ENCODE measurements at places on chromosomes 7 and 10.

DNA sequence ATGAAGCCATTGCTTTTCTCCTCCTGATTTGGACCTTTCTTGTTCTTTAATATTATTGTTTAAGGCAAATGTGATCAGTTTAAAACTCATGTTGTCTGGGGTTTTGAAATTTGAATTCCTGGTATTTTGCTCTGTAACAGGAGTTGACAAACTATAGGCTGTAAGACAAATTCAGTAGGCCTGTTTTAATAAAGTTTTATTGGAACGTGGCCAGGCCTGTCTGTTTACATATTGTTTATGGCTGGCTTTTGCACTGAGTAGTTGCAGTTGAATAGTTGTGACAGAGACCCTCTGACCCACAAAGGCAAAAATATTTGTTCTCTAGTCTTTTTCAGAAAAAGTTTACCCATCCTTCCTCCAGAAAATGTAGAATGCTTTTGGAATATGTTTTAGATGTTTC lies 29.8 kb downstream of the STARD3NL start:
- DNase-seq = no peak

- peak; percentile 26 for DNase-seq
Measured at GRCh38 chr10:33047655-33048054, 89.6 kb upstream of the ITGB1 start.

DNA sequence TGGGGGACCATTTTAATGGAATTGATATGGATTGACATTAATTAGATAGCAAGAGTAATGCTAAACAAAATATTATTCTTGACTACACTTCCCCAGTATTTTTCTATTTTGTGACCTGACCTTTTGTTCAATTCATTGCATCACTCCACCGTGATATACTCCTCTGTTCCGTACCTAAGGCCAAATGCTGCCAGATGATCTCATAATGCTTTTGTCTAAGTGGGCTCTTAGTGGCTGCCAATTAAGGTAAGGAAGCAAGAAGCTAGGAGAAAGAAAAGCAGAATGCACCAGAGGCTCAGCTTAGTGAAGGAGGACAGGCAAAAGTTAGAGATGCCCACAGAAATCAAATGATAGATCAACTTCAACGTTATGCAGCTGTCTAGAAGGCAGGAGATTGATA lies 36.4 kb downstream of the FEZF1 start:
- DNase-seq = no peak

DNA sequence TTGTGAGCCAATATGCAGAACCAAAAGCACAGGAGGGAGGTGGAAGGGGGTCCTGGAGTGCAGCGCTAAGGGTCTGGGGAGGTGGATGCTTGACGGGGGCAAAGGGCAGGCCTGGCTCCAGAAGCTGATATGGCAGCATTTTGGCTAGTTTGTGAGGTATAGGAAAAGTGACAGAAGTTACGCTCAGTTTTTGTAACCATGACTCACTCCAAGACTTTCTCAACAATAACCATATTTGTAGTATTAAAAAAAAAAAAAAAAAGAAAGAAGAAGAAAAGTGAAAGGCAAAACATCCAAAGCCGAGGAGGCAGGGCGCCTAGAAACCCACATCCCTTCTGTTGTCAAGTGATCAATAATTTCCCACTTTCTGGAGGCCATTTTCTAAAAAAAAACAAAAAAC lies 92.3 kb downstream of the RNF216 start:
- peak; percentile 82 for DNase-seq

DNA sequence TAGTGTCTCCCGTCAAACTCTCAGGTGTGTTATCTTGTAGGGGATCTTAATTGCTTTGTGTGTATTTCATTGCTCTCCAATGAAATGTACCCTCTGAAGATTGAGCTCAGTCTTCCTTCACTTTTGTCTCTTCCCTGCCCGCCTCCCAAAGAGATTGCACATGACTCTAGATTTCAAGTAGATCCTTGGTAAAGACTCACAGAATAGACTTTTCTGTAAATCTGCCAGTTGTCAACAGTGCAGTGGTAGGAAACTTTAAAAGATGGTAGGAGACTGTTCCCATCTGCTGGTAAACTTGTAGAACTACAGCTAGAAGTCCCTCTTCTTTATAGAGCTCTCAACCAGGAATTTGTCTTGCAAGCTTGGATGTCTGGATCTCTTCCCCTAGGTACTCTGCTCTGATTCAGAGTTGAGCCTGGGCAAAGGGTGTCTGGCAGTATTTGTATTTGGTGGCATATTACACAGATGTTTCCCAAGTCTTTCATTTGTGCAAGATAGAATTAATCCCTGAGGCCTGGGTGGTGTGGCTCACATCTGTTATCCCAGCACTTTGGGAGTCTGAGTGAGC lies 9.6 kb downstream of the CCL26 start:
- DNase-seq = peak; percentile 64

DNA sequence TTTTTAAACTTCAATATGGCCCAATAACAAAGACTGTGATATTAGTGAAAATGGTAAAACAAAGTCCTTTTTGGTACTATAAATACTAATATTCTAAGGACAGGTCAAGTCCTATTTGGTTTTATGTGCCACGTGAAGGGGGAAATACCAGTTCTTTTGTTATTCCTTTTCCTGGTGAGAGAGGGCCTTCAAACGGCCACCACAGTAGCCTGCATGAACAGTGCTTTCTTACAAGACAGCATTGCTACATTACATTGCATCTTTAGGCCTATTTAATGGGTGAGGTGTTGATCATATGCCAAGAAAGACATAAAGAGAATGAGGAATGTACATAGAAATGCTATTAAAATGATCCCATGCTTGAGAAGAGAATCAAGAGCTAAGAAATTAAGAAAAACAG lies 214.8 kb downstream of the LRRTM3 start:
- DNase-seq = no peak

- no peak for DNase-seq
Measured at GRCh38 chr7:105827151-105827875, 49.1 kb downstream of the ATXN7L1 start.

GRCh38 chr7:84248843-84249242 lies 54.3 kb upstream of the SEMA3A start:
- DNase-seq = no peak

DNA sequence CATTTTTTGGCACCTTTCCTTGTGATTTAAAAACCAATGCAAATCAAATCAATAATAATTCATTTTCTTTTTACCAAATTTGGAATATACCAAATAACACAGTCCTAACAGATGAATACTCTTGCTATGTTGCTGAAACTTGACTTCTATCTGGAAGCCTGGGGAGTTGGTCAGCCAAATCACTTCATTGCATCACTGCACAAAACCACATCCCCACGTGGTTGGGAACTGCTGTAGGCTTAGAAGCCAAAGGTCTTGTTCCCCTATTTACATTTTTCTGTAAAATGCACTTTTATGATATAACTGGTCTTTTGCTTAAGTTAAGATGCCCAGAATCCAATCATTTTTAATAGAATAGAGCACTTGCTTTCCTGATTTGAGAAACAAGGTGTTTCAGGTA lies 15.2 kb downstream of the GPR85 start:
- peak; percentile 84 for DNase-seq

- no peak for DNase-seq
Measured at GRCh38 chr7:121352323-121352722, 23.5 kb downstream of the WNT16 start.

GRCh38 chr10:3265088-3265487 lies 92.5 kb upstream of the PITRM1 start:
- peak; percentile 68 for DNase-seq

DNA sequence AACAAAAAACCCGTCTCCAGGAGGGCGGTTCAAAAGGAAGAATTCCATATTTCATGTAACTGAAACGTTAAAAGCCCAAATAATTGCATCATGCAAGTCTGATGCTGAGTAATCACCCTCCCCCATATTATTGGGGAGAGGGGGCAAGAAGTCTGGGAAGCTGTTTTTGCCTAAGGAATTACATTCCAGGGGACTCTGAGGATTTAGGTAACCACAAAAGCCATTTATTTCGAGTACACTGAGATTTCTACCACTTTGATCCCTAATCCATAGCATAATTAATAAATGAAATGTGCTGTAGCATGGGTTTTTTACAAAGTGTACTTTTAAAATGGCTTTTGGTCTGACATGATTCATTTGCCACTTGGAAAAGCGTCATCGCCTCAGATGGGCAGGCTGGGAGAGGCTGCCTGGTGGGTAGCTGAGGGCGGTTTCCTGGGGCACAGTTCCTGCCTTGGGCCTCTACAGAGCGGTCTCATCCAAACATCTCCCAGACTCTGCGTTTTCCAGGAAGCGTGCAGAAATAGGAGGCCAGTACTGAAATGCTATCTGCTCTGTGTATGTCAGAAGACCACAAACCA lies 106.5 kb downstream of the TCF7L2 start:
- DNase-seq = peak; percentile 90

GRCh38 chr10:69346776-69347175 lies 68.5 kb downstream of the HK1 start:
- no peak for DNase-seq

Data from fibroblast of lung (primary cell).